ENCODE measurements at places on chromosomes 7 and 10.

GRCh38 chr7:15795393-15795792 lies 108.9 kb upstream of the MEOX2 start:
- no peak for DNase-seq

DNA sequence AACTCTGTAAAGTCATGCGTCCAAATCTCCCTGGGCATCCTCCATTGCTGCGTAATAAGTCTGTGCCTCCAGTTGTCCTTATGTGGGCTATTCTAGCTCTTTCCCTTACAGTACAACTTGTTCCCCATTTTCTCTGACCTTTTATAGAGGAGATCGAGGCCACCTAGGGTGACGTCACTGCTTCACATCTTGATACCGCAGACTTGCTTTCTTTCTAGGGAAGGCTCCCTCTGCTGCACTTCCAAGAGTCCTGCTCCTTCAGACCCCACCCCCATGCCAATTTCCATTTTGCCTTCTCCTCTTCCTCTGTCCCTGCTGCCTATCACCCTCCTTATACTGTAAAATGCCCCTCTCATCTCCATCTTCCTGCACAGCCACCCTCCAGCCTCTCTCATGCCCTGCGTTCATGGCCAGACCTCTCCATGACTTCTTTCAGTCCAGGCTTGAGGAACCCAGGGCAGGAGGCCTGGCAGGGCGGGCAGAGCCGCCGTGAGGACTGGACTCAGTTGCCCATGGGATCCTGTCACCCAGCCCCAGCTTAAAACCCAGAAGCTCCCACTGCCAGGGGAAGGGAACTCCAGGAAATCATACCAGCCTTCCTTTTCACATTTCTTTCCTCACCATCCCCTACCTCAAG lies 57.5 kb downstream of the CAMK1D start:
- DNase-seq: no peak

DNA sequence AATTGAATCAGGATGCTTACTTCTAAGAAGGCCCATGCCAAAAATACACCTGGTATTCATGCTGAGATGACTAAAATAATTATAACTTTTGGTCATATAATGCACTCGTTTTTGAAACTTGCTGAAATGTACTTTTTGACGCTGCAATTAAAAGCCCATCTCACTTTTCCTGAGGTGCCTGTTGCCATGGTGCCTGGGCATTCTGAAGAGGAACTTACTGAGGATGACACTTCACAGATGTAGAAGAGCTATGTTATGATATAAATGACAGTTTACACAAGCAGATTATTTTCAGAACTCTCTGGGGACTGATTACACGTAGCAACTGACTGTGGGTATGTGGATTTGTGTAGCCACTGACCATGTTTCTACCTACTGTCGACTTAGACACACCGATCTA lies 182.4 kb downstream of the TPK1 start:
- DNase-seq: no peak

DNA sequence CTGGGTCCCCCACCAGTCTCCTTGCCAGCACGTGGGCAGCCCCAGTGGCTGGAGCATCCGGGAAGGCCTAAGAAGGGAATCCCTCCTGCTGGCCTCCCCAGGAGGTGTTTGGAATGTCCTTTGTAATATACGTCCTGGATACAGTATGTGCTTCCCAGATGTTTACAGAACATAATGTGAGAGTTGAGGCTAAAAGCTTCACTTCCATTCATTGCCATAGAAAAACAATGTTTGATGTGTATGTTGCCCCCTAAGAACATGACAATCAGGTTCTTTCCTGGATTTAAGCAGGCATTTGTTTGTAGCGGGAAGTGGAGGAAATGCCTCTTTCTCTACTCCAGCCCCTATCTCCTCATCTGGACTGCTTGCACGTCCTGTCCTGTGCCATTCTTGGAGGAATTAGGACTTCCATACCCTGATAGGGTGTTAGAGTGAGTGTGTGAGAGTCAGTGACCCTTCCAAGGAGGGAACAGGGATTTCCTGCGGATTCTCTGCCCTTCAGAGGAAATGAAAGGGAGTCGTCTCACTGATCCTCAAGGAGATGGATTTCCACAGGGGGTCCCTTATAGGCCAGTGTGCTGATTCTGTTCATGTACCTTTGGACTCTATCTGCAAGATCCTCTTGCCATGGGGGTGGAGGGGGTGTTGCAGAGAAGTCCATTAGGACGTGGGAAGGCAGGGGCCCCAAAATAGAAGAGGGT lies 1.2 kb downstream of the IGFBP1 start:
- DNase-seq: no peak

GRCh38 chr7:156001496-156002260 lies 189.4 kb upstream of the SHH start:
- no peak for DNase-seq

DNA sequence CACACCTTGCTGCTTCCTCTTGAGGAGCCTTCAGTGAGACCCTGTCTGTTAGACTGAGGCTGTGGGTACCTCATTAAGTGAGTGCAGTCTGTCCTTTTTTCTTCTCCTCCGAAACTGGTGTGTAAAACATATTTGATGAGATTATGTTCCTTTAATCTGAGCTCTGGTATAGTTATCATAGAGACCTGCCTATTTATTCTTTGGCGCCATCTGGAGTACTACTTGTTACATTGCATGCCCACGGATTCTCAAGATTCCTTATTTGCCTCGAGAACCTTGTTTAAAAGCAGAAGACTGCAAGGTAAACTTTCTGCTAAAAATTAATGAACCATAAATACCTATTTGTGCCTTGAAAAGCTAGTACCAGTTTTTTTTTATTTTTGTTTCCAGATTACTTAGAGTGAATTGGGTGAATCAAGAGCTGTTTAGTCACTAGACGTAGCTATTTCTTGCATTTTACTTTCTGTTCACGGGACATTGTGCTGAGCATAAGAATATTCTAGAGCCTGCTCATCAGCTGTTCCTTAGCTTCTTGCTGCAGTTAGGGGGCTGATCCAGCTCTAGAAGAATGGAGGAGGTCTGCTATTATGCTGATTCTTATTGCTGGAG lies 16.9 kb upstream of the STMP1 start:
- DNase-seq: peak; percentile 66

DNA sequence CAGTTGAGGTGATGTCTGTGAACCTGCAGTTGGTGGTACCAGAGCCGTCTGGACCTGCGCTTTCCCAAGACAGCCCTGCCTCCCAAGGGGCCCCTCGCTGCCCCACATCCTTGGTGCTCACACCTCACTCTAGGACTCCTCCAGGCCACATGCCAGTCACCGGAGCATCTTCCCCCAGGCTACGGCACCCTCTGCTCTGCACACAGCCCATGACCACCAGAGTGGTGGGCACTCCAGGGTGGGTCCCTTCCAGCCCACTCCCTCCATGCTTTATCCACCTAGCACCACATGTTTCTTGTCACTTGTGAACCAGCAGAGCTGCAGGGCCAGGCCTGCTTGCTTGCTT lies 183.7 kb upstream of the SH2B2 start:
- no peak for DNase-seq

DNA sequence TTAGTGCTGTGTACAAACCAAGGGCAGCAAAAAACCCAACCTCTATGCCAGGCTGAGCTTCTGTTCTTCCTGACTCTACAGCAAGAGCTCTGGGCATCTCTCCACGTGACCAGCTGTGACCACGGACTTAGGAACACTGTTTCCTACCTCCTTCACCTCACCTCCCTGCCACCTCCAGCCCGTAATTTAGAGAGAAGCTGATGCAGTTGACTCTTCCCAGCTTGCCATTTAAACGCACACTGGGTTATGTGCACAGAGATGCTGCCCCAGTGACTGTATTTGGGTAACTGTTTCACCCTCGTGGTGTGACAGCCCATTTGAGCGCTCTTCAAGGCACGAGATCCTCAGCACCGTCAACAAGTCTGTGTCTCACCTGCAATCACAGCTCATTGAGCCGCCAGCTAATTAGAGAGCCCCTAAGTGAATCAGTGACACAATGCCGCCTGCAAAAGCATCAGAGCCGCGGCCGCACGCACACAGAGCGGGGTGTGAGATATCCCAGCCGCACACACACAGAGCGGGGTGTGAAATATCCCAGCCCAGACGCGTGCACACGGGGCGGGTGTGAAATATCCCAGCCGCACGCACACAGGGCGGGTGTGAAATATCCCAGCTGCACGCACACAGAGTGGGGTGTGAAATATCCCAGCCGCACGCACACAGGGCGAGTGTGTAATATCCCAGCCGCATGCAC lies 319.7 kb downstream of the PTPRN2 start:
- no peak for DNase-seq

DNA sequence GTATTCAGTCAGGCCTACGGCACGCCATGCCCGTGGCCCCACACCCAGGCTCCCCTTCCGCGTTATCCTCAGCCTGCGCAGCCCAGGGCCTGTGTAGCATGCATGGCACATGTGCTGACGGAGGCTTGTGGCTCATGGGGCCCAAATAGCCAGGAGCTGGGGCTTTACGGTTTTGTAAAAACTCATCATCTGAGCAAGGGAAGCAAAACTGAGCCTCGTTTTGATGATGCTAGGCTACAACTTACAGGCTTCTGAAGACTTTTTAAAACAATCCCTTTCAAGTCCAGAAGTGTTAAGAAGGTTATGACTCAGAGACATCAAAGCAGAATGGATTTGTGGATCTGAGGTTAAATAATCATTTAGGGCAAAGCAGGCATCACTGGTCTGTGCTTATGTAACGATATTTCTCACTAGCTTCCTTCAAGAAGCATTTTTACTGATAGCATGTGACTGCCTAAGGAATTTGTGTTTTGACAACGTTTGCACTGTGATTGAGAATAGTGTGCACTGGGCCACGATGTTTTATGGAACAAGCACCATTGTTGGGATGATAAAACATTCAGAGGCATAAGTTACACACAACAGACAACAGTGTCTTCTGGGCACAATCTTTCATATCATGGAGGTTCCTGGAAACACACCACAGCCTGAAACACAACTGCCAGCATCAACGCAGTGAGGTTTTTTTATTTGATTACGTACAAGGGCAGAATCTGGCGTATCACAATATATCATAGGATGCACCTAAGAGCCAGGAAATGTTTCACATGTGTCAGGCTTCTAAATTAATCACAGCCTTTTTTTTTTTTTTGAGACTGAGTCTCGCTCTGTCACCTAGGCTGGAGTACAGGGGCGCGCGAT lies 274.3 kb downstream of the CCDC3 start:
- no peak for DNase-seq

- DNase-seq: no peak
Measured at GRCh38 chr7:45596665-45597095, 22.5 kb downstream of the ADCY1 start.

DNA sequence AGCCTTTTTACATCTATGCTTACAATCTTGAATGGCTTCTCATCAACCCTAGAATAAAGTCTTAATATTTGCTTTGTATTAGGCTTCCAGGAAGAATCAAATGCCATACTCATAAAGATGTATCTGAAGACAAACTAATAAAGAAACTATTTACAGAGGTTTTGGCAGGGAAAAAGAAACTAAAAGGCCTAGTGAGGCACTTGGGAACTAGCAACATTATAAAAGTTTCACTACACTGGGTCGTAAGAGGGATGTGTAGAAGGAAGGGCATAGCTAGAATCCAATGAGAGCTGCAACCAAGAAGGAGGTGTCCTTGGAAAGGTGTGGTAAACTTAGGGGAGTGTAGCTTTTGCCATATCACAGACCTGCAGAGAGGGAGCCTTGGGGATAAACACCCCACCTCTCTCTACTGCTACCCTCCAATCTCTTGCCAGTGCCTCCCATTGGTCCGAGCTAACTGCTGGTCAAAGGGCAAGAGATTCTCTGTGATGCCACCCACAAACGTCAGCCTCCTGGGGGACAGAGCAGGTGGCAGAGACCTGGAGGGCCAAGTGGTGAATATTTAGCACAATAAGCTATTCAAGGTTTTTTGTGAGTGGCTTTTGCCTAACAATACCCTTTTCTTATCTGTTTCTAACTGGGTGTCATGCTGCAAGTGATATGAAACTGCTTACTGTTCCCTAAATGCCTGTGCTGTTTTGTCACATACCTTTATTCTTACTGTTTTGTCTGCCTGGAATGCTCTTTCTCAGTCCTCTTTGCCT lies 60.7 kb downstream of the CPED1 start:
- DNase-seq: no peak

- DNase-seq: no peak
Measured at GRCh38 chr7:112089551-112089950, 116.6 kb downstream of the DOCK4 start.

DNA sequence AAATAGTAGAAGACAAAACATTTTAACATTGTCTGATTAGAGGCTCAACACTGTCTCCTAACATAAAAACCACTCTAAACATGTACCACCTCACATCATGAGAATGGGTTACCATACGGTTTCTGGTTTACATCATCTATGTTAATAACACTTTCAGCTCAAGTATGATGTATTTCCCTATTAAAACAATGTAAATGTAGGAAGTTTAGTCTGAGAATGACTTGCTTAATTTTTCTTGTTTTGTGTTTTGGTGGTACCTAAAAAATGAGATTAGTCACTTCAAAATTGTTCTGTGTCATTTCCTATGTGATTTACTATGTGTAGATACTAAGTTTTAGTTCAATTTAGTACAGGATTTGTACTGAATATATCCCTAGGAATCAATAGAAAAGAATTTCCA lies 195.8 kb upstream of the SEMA3C start:
- peak; percentile 29 for DNase-seq

- no peak for DNase-seq
Measured at GRCh38 chr7:147044941-147045340, 928.3 kb downstream of the CNTNAP2 start.

- no peak for DNase-seq
Measured at GRCh38 chr7:135158141-135158655, 10.3 kb downstream of the TMEM140 start.

- peak; percentile 69 for DNase-seq
Measured at GRCh38 chr7:93147363-93147762, 822 bp downstream of the SAMD9L start.

GRCh38 chr10:6186894-6187256 lies 15.9 kb upstream of the PFKFB3 start:
- no peak for DNase-seq

DNA sequence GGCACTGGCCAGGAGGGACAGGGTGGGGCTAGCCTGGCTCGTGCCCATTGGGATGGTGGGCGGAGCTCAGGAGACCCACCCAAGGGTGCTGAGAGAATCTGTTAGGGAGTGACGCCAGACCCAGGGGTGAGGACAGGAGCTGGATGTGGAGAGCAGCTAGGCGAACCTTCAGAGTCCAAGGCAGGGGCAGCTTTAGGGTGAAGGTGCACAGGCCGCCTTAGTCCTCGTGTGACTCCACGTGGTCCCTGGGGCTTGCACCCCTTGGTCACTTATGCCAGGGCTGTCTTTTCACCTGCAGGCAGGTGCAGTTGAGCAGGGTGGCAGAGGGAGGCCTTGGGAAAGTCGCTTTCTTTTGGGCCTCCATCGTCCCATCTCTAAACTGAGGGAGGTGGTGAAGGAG lies 4.3 kb downstream of the RAMP3 start:
- no peak for DNase-seq

GRCh38 chr7:119943942-119944600 lies 328.9 kb upstream of the KCND2 start:
- DNase-seq: no peak

- DNase-seq: peak; percentile 25
Measured at GRCh38 chr10:73625004-73625883, 16.0 kb downstream of the MYOZ1 start.
